ENCODE measurements at places on chromosomes 6 and 20.

GRCh38 chr6:89145091-89145955, 532 bp upstream of the PM20D2 start:
- DNase-seq = no peak

DNA sequence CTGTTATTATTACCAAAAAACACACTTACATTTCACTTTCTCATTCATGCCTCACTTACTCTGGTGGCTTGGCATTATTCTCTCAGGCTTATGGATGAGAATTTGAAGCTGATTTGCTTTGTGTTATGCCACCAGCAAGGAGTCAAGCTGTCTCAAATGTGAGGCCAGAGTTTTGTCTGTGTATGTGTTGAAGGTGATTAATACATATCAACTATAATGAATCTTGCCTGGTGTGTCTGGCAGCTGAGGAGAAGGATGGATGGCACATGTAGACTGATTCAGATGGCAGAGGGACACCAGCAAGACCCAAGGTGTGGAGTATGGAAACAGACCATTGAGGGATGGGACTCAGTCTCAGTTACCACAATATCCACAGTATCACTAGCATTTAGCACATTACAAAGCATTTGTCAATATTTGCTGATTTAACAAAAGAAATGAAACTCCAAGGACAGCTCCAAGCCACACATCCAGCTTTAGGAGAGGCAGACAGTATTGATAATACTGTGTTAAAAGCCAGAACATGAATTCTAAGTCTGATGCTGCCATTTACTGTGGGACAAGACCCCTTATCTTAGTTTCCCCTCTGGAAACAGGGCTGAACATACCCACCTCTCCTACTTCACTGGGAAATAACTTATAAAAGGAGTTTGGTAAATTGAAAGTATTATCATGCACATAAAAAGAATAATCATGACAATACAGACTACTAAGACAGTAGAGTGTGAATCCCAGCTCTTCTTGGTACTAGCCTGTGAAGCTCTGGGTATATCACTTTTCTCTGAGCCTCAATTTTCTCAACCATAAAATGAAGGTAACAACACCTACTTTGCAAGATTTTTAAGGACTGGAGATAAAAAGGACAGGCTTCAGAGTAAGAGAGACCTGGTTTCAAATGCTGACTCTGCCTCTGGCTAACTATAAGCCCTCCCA, 11.2 kb downstream of the BCL2L1 start:
- no peak for DNase-seq

DNA sequence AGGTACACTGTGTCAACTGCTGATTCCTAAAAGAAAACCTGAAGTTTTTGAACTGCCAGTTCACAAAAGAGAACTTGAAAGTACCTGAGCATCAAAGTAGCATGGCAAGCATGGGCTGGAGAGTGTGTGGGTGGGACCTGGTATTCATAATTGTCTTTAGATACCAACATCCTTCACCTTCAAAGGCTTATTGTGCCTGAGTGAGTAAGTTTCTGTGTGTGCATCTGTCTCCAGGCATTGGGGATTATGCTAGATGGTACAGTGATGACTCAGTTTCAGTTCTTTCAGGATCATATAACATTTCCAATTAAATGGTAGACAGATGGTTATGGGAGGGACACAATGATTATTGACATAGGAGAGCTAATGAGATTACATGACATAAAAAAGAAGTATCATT, 238.5 kb downstream of the ZFAND3 start:
- peak; percentile 50 for DNase-seq

DNA sequence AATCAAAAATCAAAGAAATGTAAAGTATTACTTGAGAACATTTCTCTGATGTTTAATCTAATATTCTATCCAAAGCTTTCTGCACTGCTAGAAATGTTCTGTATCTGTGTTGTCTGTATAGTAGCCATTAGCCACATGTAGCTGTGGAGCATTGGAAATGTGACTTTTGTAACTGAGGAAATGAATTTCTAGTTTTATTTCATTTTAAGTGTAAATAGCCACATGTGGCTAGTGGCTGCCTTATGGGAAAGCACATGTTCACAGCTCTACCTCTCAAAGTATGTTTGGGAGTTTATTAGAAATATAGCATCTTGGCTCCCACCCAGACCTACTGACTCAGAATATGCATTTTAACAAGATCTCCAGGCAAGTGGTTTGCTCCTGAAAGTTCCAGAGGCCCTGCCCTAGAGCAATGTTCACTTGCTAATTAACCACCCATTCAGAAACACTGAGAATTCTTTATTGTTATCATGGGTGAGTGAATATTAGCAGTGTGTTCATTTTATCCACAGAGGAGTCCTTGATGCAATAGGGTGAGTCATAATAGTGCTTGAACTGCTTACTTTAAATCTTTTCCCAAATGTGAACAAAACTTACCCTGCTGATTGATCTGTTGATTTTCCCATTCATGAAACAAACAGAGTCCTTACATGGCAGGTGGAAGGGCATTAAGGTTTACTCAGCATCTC, 282.7 kb downstream of the PLCB1 start:
- peak; percentile 63 for DNase-seq

GRCh38 chr6:163262080-163262479, 152.4 kb upstream of the QKI start:
- DNase-seq = no peak

DNA sequence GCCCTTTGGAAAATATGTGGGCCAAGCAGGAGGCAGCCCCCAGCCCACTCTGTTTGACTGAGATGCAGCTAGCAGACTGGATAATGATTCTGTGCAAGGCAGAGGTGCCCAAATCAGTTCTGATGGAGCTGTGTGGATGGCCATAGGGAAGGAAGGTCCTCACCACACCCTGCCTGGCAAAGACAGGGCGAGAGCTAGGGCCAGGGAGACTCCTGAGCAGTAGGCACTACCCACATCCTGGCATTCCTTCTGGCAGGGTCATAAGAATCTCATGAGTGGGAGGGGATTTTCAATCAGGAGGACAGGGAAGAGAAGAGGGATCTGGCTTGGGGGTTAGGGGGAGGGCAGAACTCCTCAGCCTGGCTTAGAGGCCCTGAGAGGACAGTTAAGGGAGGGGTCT, 18.6 kb upstream of the TREM2 start:
- no peak for DNase-seq

All from AG08395 (cell line).